Activated CD8-positive, alpha-beta memory T cell treated with anti-CD3 and anti-CD28 coated beads for 1 hour (primary cell): ENCODE measurements at places on chromosomes 16 and 17.

- DNase-seq, result no peak
Observed at GRCh38 chr16:85134076-85134788, 22.0 kb upstream of the CIBAR2 start.

DNA sequence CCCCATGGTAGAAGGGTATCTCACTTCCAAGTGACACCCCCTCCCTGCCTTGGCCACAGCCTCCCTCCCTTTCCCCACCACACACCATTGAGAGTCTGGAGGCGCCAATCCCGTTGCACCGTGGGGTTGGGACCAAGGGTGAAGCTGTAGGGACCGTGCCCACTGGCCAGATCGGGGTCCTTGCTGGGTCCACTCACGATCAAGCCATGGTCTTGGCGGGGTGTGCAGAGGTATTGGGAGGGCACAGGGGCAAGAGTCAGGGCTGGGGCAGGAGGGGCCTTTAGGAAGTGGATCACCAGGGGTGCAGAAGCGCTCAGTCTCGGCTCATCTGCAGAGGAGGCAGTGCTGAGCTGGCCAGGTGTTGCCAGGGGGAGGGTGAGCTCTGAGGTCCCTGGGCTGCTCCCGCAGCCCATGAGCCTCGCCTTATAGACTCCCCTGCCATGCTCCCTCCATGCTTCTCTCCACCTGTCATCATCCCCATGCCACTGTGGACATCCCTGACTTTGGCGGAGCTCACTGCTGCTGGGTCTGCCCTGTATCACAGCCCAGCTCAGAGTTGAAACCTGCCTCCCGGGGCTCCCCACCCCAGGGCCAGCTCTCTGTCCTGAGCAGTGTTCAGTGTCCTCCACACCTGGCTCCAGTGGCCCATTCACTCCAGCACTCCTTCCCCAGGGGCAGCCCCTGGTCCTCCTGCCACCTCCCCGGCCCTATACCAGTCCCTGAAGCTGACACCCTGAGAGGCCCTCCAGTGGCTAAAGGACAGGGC, 8.3 kb downstream of the CDH16 start:
- DNase-seq, result no peak

GRCh38 chr17:1398931-1399678, 917 bp downstream of the YWHAE start:
- DNase-seq, result no peak

DNA sequence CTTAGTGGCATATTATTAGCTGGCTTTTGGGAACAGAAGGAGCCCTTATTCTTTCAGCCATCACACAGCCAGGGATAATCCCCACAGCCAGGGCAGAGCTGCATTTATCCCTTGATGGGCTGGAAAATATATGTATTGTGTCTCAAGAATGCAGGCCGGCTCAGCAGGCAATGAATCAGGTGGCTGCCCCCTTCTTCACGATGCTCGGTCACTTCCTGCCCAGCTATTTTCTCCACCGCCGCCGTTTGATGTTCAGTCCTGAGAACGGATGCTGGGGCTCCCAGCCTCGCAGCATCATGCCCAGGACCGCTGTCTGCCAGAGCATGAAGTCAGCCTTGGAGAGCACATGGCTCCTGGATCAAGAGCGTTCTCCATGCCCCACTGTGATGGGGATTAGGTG, 4.3 kb upstream of the MYH3 start:
- DNase-seq, result no peak

DNA sequence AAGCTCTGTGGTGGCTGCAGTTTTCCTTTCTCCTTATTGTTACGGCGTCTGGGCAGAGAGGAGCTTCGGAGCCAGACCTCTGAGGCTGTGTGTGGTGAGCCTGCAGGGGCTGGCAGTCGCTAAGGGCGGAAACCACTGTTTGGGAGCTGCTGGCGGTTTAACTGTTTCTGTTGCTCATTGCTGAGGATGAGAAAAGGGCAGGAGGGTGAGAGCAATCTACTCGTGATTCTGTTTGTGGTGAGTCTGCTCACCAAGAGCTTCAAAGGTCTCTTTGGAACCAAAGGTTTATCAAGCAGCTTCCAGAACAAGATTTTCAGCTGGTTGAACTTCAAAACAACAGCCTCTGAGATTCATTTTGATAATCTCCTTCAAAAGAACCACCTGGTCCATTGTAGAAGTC, 143.9 kb downstream of the ANKFN1 start:
- DNase-seq, result no peak

GRCh38 chr17:57396511-57396921, 140.2 kb downstream of the MSI2 start:
- no peak for DNase-seq

DNA sequence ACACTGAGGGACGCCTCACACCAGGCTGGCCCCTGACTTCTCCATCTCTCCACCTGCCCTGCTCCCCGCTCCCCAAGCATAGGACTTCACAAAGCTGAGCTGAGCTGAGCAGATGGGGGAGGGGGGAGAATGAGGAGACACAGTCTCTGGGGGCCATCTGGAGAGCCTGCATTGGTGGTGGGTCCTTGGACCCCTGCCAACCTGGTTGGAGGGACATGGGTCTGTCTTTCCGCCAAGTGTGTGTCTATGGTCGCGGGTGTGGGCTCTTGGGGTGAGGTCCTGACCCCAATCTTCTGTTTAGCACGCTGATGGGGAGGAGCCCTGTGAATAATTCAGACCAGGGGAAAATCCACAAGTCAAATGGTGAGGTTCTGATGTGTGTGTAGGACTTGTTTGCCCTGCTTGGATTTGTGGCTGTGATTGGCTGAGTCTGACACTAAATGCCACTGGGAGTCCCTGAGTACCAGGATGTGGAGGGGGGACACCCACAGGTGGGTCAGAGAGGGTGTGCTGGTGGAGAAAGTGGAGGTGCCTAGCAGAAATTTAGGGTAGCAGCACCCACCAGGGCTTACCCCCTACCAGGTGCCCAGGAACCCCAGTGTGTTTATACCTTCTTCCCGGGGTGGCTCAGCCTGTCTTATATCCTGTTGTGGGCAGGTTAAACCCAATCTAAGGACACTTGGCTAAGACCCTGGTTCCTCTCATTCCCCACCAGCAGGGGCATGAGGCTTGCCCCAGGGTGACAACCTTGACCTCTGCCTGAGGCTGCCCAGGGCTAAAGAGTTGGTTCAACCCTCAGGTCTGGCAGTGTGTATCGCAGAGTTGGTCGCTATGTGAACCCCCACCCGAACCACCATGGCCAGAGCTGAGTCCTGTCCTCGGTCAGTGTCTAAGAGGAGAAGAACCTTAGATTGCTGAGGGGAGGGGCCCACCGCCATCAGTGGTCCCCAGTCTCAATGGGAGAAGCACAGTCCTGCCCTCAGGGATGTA, 2.1 kb downstream of the FMNL1 start:
- no peak for DNase-seq

- DNase-seq, result no peak
Observed at GRCh38 chr16:84677849-84678248, 22.0 kb upstream of the USP10 start.

DNA sequence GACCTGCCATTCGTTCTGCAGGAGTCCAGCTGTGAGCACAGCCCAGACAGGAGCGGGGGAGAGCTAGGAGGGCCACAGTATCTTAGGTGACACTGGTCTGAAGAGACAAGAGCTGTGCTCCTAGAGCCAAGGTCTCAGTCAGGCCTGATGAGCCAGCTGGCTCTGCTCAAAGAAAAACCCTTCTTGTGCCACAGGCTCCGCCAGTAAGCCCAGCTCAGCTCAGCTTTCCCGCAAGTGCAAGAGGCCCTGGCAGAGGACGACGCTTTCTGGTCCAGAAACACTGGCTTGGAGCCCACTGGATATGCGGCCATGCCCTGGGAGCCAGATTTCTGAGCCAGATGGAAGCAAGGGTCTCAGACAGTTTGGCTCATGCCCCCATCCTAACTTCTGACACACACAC, 23.9 kb downstream of the PEMT start:
- DNase-seq, result no peak

- DNase-seq, result no peak
Observed at GRCh38 chr16:87653234-87653633, 50.9 kb downstream of the JPH3 start.

GRCh38 chr16:16940351-16940750, 530.4 kb downstream of the XYLT1 start:
- no peak for DNase-seq

DNA sequence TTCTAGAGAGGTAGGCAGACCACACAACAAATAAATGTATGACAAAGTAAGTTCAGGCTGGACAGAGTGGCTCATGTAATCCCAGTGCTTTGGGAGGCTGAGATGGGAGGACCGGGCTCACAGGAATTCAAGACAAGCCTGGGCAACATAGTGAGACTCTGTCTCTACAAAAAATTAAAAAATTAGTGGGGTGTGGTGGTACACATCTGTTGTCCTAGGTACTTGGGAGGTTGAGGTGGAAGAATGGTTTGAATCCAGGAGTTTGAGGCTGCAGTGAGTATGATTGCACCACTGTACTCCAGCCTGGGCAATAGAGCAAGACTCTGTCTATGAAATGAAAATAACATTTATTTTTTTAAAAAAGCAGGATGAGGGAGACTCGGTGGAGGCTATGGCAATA, 18.5 kb downstream of the CHP2 start:
- DNase-seq, result no peak

- no peak for DNase-seq
Observed at GRCh38 chr16:31385680-31386079, 7.5 kb upstream of the ITGAD start.

- no peak for DNase-seq
Observed at GRCh38 chr17:63821804-63822203, 5.4 kb upstream of the PSMC5 start.

- peak; percentile 67 for DNase-seq
Observed at GRCh38 chr17:44308320-44308818, at the start of gene RUNDC3A. TSS of gene RUNDC3A (plus strand) at chr17:44308601. CDS start at chr17:44308833, 232 bp downstream.

DNA sequence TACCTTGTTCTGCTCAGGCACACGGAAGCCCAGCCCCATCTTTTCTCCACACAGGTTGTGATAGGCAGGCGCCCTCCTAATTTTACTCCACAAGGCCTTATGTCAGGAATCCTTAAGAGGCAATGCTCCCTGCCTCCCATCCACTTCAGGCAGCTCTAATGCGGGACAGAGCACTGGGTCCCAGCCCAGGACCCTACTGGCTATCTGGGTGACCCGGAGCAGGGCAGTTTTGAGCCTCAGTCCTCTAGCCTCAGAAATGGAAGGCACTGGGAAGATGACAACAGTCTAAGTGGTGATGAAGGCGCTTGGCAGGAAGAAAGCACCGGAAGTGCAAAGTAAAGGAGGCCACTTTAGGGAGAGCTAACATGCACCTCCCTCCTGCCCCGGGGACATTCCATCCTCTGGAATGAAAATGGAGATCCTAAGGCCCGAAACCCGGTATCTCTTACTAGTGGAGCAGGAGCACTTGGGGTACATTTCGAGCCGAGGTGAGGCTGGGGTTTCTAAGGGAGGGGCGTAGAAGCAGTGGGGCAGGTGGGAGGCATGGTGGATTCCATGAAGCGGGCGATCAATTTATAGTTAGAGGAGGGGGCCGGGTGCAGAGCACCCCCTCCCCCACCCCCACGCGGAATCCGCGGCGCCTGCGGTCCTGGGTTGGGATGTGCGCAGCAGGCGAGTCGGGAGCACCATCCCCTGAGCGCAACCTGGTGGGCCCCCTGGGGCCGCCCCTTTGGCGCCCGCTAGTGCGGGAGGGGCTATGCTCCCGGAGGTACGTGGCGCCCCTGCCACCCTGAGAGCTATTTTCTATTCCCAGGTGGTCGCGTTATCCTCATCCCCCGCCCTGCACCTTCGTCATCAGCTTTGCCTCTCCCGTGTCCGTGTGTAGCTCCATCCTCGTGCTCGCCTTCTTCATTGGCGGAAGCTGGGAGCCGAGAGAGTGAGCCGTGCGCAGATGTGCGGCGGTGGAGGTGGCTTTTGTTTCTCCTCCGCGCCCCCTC, 4.9 kb downstream of the MT1F start:
- DNase-seq, result no peak

GRCh38 chr16:51184702-51185433, 33.8 kb upstream of the SALL1 start:
- DNase-seq, result no peak

- DNase-seq, result no peak
Observed at GRCh38 chr16:86490859-86491639, 19.3 kb upstream of the FOXF1 start.

- no peak for DNase-seq
Observed at GRCh38 chr16:11670171-11671131, 2.2 kb downstream of the SNN start.

GRCh38 chr17:31389657-31390381, 1.7 kb upstream of the RAB11FIP4 start:
- no peak for DNase-seq

DNA sequence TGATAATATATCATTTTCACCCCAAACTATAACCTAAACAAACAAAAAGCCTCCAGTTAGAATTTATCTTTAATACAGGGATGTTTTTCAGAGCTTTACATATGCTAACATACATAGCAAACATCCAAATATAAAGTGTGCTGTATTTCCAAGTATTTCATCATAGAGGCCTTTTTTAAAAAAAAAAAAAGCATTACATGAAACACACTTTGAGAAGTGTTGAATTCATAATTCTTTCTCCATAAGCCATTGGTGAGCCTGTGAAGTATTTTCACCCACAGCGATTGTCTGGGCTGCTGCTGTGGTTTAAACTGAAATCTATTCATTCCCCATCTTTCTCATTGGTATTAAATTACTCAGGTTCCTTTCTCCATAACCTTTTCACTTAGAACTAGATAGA, 503.4 kb upstream of the CDH8 start:
- DNase-seq, result no peak

- DNase-seq, result no peak
Observed at GRCh38 chr16:83453977-83454376, 353.8 kb upstream of the HSBP1 start.

GRCh38 chr16:14955546-14956231, 18.4 kb downstream of the NPIPA1 start:
- DNase-seq, result no peak

DNA sequence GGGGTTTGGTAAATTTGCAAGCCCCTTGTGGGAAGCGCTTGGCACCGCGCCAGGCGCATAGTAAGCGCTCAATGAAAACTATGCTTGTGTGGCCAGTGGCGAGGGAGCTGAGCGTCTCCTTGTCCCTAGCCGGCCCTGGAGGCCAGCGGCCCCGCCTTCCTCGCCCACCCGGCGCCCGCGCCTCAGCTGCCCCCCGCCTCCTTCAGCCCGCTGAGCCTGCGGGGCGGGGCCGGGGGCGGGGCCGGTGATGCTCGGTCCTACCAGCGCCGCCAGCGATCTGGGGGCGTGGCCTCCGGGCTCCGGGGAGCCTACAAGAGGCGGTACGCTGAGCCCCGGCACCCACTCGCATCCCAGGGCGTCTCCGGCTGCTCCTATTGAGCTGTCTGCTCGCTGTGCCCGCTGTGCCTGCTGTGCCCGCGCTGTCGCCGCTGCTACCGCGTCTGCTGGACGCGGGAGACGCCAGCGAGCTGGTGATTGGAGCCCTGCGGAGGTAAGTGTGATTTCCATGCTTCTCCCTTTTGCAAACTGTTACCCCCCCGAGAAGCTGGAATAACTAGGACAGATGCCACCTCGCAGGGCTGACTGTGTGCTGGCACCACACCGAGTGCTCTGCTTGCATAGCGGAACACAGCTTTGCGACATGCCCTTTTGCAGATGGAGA, at the start of gene CRISPLD2:
CRISPLD2 (plus strand) TSS at position 342 of the 661 bp plus-strand sequence. CDS start 18,511 bp downstream, outside the sequence.
- DNase-seq, result peak; percentile 66
